Tongue (tissue), 3 donors: ENCODE measurements at places on chromosomes 2 and 18. TPM values are rescaled to one million over a fixed set of nuclear protein-coding genes. Genes with fewer than 3 reads are reported as not detected.

GRCh38 chr2:42957861-42958301, 165.5 kb upstream of the HAAO start:
- DNase-seq: peak; percentile 93

DNA sequence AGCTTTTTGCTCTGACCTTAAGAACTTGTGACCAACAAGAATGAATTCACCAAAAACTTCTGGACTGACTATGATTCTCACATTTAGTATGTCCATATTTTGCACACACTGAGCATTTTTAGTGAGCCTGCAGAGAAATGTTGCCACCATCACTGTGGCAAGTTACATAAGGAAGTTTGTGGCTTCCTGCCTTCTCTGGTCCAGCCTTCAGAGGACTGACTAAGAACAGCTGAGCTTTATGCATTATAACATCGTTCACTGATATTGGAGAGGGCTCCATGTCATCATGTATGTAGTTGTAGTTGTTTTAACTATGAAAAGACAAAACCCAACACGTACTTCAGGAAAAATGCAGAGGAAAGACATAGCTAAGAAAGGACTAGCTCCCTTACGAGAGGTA, 218.0 kb upstream of the CRIM1 start:
- DNase-seq: no peak

- DNase-seq: no peak
Measured at GRCh38 chr2:109046925-109047508, 58.0 kb upstream of the EDAR start.

- DNase-seq: peak; percentile 25
Measured at GRCh38 chr2:234723400-234723799, 226.5 kb upstream of the ARL4C start.

DNA sequence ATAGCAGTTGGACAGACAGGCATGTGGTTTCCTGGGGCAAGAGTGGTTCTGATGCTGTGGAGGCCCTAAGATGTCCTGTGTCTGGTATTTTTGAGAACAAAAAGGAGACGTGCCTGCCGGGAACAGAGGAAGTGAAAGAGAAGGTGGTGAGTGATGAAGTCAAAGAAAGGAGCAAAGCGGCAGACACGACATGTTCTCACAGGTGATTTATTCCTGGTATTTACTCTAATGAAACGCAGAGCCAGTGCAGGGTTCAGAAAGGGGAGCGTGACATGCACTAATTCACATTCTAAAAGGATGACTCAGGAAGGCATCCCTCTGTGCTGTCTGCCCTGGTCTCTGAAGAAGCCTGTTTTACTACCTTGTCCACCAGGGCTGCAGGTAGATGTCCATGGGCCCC, 211.0 kb downstream of the KCNE4 start:
- peak; percentile 63 for DNase-seq

DNA sequence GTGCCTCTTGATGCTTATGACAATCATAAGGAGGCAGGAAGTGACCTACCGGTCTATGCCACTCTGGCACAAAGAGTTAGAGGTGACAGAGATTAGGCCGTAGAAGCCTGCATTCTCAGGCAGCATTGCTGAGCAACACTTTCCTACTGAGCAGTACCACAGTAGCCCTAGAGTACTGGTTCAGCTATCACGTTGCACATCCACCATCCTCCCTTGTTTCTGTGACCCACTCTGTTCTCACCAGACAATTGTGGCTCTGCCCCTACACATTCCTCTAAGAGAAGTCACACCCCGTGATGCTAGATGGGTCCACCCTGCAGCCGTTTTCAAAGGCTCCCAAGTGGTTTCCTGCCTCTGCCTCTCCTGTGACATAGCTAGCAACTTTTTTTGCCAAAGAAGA, 22.6 kb upstream of the SUCLG1 start:
- no peak for DNase-seq

DNA sequence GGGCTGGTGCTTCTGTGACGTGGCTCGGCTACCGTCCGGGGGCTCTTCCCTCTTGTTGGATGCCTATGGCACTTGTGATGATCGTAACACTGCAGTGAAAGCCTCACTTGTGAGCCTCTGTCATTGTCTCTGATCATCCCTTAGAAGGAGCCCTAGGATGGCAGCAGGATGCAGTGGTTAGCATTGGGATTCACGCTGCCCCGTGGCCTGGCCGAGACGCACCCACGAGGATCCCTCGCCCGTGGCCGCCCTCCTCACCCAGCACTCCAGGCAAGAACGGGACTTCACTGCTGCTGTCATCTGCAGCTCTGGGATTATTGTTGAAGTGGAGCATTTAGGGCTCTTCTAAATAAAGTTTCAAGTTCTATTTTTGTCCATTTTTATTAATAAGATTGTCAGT, 46.8 kb upstream of the CTDP1 start:
- DNase-seq: no peak

The HRH4 gene
- 0.21 TPM for total RNA-seq
